ENCODE measurements at places on chromosomes 6 and 20.

GRCh38 chr20:7392542-7393206, 547.6 kb downstream of the HAO1 start:
- no peak overlapping the region for H3K27ac ChIP-seq
- H3K4me1 ChIP-seq, result no peaks in the 10 kb centered on the region
- DNase-seq, result no peak
- H3K27me3 ChIP-seq, result no peaks in the 10 kb centered on the region

GRCh38 chr6:113500221-113500620, 356.9 kb upstream of the MARCKS start:
- H3K27me3 ChIP-seq, result no peaks in the 10 kb centered on the region
- no peak overlapping the region for H3K27ac ChIP-seq
- H3K4me3 ChIP-seq, result no peak overlapping the region
- H3K4me1 ChIP-seq, result no peaks in the 10 kb centered on the region
- no peaks in the 10 kb centered on the region for H3K36me3 ChIP-seq
- DNase-seq, result no peak

GRCh38 chr6:45001663-45002062, 326.5 kb upstream of the RUNX2 start:
- H3K4me3 ChIP-seq, result no peak overlapping the region
- H3K4me1 ChIP-seq, result no peaks in the 10 kb centered on the region
- no peak overlapping the region for H3K27ac ChIP-seq

DNA sequence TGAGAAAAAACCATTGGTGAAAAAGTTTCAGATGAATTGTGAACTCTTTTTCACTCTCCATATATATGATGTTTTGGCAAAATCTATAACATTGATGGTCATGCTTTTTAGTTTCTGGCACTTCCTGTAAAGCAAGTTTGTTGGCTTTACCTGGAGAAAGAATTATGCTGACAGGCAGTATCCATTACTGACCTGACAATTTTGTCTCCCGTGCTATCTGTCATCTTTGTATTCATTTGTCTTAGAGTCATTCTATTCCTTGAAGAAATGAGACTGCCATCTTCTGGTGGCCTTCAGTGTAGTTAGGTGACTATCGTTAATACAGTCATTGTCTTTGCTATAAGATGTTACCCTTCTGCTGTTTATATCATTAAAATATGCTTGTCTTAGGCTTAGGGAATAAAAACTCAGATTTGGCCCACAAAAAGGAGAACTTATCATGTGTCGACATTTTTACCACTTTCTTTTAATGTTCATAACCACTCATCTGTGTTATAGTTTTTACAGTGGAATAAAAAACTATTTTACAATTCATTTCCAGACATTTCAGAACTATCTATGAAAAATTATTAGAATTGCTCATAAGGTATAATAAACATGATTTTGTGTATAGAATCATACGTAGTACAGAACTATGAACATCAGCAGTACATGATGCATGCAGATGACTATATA, 707.0 kb downstream of the EPM2A start:
- H3K27ac ChIP-seq, result no peak overlapping the region
- no peak overlapping the region for H3K4me3 ChIP-seq
- no peak for DNase-seq
- no peaks in the 10 kb centered on the region for H3K36me3 ChIP-seq

DNA sequence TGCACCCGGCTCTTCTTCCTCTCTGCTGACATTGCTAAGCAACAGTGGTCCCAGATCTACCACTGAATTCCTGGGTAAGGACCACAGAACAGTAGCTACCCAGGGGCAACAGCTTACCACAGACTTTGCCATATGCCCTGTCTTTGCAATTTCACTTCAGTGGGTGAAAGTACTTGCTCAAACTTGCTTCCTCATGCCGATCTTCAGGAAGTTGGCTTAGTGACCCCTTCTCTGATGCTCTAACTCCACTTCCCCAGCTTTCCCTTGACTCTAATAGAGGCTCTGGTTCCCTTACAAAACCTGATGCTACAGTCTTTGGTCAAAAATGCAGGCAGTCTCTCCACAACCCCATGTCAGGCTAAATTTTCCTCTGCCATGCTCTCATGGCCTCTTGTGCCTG, 3.3 kb upstream of the TAAR5 start:
- H3K4me3 ChIP-seq, result no peak overlapping the region
- H3K36me3 ChIP-seq, result no peaks in the 10 kb centered on the region
- no peaks in the 10 kb centered on the region for H3K4me1 ChIP-seq
- H3K27me3 ChIP-seq, result peaks cover 12% of the 10 kb centered on the region
- H3K27ac ChIP-seq, result no peak overlapping the region

DNA sequence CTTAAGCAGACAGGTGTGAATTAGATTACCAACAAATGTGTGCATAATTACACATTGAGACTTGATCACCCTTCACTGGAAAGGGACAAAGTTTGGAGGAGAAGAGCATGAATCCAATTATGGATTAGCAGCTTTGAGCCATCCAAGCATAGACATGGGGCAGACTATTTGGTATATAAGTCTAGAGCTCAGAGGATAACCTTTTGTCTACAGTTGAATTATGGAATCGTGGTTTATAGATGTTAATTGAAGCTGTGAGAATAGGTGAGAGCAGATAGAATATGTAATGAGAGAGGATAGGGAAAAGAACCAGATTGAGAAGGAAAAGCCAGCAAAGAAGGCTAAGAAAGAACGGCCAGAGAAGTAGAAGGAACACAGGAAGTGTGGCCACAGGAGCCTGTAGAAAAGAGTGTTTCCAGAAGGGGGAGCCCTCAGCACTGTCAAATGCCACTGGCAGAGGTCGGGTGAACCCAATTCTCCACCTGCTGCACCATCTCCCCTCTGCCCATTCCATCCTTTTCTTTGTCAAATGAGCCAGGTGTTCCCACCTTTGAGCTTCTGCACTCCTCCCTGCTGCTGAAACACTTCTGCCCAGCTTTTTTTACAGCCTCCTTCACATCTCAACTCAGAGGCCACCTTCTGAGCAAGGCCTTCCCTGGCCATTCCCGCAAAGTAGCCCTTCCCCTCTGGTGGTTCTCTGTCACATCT, 7.3 kb downstream of the DNTTIP1 start:
- H3K27me3 ChIP-seq, result no peaks in the 10 kb centered on the region
- peaks cover 70% of the 10 kb centered on the region for H3K36me3 ChIP-seq
- H3K4me1 ChIP-seq, result peaks cover 13% of the 10 kb centered on the region
- no peak for DNase-seq

GRCh38 chr20:48339190-48339985, 488.4 kb downstream of the PREX1 start:
- H3K27ac ChIP-seq, result no peak overlapping the region
- H3K4me3 ChIP-seq, result no peak overlapping the region
- no peaks in the 10 kb centered on the region for H3K27me3 ChIP-seq
- DNase-seq, result no peak
- no peaks in the 10 kb centered on the region for H3K36me3 ChIP-seq

Measured in heart left ventricle (tissue), 16 donors.